Erythroblast (primary cell): ENCODE measurements at places on chromosomes 7 and 10.

DNA sequence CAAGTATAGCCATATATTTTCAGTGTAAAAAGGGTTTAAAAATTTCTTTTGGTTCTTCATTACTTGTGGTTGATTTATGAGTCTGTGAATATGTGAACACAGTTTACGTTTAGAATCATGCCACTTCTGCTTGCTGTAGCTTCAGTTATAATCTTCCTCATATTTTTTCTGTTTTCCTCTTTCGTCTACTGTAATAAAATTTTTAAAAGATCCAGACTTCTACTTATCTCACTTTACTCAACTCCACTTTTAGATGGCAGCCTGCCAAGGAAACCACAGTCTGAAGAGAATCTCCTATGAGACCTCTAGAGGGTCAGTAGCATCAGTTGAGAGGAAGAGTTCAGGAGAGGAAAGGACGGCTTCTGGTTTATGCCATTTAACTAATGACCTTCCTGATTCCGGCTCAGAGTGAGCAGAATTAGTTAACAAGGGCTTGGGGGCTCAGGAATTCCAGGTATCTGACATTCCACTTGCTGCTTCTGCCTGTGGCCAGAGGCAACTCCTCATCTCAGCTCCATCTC, 21.4 kb downstream of the CREB5 start:
- peak; percentile 32 for DNase-seq

- no peak for DNase-seq
These were observed 830 bp downstream of the MET start for GRCh38 chr7:116672596-116673456.

GRCh38 chr10:95242581-95243317, 48.1 kb downstream of the PDLIM1 start:
- peak; percentile 42 for DNase-seq

DNA sequence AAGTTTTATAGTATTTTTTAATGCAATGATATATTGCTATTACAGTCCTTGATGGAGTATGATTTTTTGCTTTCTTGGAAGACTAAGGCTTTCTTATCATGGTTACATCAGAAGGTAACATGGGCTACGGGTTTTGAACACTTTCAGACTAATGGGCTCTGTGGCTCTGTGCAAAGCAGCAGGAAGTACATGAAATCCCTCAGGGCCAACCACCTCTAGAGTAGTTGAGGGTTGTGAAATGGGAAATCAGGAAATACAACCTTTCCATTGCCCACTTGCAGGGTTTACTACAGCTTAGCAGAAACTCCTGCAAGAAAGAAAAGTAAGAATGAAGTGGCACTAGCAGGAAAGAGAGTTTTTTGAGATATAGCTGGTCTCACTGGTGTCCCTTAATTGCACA, 853.5 kb downstream of the KCNMA1 start:
- no peak for DNase-seq

DNA sequence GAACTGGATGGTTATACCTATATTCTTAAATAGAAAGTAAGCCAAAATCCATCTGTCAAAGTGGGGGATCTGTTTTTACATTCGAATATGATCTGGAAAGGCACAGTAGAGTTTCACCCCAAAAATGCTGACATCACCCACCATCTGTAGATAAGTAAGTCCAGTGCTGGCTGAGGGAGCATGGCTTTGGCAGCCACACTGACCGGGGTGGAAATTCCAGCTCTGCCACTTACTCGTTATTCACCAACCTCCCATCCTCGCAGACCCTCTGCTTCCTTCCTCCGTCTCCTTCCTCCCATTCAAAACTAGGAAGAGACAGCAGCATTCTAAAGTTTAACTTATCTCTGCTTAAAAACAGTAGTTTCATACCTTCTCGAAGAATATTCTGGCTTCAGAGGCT, 84.9 kb upstream of the GATA3 start:
- DNase-seq = peak; percentile 69

DNA sequence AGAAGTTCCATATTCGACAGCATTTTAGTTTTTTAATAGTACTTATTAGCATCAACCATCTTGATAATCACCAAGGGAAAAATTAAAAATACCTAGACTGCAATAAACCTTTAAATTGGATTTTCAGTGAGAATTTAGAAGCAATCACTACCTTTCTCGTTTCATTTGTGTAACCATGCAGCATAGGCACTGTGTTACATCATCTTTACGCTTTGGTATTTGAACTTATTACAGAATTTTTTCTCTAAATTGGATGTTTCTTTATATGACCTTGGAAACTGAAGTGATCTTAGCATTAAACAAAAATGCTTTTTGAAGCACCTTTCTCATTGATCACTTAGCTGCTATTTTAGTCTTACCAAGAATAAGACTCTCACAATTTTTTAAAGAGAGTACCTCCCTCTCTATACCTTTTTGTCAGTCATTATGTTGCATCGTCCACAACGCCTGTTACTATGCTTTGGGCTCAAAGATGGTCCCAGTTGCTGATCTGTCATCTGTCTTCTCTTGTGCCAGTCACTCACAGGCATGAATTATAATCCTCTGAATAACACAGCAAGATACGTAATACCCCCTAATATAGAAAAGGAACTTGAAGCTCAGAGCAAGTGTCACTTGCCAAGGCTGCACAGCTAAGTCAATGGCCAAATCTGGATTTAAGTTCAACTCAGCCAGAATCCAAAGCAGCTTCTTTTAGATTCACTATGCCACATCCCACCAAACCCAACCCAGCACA, 19.6 kb upstream of the ASCC1 start:
- no peak for DNase-seq

DNA sequence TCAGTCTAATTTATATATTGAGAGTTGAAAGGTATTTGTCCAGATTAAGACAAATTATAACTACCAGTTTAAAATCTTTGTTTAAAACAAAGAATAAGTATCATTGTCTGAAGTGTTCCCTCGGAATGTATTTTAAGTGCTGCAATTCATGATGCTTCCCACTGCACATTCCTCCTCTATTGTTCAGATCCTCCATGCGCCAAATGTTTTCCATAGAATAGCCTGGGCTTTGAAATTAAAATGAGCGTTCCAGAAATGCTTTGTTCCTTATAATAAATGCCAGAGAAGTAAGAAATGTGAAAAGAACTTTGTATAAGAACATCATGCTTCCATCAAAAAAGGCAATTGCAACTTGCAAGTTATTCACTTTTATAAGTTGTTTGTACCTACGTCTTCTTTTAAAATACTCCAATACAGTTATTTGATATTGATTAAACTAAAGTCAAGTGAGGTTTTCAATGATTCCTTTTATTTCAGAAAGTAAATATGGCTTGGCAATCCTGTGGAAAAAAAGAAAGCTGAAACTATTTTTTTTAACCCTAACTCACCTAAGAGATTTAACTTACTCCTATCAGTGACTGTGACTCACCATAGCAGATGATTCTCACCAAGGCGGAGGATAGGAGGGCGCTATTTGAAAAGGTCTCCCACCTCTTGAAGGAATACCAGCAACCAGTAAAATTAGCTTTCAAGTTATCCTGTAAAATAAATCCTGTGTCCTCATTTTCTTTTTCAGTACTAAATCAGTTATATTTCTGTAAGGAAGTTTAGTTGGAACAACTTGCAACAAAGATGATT, 85.8 kb downstream of the CTNNA3 start:
- DNase-seq = no peak

DNA sequence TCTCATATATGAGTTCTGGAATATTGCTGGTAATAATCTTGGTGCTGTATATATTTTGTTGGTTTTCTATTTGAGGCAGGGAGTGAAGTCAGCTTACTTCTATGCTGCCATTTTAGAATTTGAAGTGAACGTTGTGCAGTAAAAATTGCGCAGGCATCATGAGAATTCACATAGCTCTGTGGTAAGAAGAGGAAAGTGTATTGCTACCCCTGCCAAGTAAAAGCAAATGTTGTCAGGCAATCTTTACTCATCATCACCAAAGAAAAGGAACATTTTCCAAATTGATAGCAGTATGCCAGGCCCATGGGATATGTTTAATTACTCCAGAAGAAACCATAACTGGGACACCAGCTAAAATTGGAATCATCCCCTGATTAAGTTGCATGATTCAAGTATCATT, 13.4 kb downstream of the FEZF1 start:
- DNase-seq = no peak

DNA sequence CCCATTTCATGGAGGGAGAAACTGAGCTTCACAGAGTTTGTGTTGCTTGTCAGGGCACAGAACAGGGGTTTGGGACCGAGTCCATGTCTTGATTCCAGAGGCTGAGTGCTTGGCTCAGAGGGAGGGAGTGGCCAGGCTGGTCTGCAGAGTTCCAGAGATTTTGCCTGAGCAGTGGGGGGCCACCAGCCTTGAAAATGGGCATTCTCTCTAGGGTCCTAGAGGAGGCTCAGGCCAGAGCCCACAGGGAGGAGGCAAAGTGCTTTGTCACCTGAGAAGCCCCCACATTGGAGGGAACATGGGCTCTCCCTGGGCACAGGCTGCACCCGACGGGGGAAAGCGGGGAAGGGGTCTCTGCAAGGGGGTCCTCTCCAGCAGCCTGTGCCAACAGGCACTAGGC, 51.5 kb downstream of the DOCK1 start:
- DNase-seq = no peak

GRCh38 chr10:8921568-8921967, 867.1 kb downstream of the GATA3 start:
- DNase-seq = no peak

DNA sequence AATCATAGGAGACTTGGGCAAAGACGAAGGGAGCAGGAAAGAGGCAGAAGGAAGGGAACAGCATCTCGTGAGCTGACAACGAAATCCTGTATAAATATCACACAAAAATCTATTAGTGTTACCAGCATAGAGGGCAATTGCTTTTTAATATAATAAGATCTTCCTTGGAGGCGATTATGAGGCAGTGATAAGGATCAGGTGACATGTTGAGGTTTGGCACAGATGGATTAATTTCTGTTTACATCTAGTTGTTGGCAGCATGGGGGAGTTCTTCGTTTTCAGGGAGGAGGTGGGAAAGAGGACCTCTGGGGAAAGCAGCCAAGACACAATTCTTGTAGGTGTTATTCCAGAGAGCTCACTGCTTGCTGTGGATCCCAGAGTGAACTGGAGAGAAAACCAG, 163.8 kb downstream of the PLXNA4 start:
- DNase-seq = no peak

GRCh38 chr7:78232806-78233205, 434.2 kb downstream of the PHTF2 start:
- no peak for DNase-seq

DNA sequence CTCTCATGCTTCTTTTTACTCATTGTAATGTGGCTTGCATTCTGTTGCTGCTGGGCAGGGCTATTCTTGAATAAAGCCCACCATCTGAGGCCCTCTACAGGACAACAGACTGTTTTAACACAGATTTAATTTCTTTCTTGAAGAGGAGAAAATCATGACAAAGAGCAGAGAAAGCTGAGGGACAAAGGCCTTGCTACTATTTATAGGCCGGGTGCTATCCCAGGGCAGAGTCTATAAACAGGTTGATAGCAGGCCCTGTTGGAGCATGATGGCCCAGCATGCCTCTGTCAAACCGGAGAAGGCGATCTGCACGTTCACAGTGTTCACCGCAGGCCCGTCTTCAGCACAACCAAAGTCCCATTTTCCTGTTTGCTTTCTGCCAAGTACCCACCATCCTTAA, 3.0 kb downstream of the VIPR2 start:
- no peak for DNase-seq

DNA sequence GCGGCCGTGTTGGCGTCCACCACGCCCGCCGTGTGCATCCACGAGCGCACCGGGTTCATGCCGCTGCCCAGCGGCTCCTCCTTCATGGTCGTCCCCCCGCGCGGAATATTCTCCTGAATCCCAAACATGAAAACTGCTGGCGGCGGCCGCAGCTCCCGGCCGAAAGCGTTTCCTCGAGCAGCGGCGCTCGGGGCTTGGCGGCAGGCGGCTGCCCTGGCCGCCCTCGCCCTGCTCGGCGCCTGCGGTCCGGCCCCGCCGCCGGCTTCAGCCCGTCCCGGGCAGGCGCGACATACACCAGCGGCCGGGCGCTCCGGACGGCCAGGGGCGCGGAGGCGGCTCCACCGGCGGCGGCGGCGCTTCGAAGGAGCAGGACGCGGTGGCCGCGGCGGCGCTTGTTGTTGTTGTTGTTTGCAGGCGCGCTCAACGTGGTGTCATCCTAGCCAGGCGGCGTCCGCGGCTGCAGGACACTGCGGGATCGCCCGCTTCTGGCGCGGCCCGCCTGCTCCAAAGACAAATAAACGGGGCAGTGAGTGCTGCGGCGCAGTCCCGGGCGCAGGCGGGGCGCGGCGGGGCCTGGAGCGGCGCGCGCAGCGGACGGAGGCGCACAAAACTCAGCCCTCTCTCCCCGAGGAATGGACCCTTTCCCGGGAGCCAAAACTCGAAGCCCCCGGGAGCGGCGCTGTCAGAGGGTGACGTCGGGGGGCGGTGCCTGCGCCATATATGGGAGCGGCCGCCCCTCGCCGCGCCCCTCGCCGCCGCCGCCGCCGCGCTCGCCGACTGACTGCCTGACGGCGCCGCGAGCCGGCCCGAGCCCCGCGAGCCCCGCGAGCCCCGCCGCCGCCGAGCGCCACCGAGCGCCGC, at the start of gene EBF3:
EBF3 (minus strand) TSS at position 634 of the 861 bp plus-strand sequence; CDS start at position 128, 506 bp downstream.
- peak; percentile 35 for DNase-seq

DNA sequence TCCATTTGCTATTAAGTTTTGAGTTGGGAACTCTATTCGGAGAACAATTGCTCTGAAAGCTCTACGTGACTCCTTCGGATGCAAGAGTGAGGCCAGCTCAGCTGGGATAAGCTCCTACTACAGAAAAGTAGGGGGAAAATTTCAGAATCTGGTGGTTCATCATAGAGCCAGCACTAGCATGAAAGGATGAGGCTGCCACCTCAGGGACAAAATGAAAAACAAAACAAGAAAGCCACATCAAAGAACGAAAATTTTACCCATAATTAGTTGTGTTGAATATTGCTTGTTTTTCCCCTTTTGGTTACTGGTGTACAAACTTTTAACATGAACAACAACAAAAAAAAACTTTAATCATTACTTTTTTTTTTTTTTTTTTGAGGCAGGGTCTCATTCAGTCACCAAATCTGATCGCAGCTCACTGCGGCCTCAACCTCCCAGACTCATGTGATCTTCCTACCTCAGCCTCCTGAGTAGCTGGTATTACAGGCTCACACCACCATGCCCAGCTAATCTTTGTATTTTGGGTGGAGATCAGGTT, 39.7 kb upstream of the NFE2L3 start:
- DNase-seq = no peak
